Head of caudate nucleus (tissue), 42 donors: ENCODE measurements at places on chromosomes 7 and 10.
A peak's percentile ranks its signal among the peaks of the same experiment; 100 is the strongest.

- DNase-seq, result no peak
These were observed 63.0 kb downstream of the HOXA1 start for GRCh38 chr7:27032839-27033238.

DNA sequence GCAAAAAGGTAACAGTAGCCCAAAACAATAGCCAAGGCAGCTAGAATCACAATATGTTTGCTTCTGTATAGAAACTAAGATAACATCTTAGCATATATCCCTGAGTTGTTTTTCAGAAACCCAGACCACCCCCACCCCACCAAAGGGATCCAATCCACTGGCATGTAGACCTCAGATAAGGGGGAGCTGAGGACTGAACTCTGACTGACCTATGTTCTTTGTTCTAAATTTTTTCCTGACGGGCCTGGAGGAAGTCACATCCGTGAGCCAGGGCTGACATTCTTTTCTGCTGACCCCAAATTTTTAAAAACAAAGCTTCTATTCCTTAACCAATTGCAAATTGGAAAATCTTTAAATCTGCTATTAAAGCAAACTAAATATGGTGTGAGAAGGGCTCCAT, 493.9 kb upstream of the IGFBP3 start:
- DNase-seq, result no peak

GRCh38 chr10:79038841-79039201, 29.9 kb upstream of the ZMIZ1 start:
- no peak for DNase-seq

DNA sequence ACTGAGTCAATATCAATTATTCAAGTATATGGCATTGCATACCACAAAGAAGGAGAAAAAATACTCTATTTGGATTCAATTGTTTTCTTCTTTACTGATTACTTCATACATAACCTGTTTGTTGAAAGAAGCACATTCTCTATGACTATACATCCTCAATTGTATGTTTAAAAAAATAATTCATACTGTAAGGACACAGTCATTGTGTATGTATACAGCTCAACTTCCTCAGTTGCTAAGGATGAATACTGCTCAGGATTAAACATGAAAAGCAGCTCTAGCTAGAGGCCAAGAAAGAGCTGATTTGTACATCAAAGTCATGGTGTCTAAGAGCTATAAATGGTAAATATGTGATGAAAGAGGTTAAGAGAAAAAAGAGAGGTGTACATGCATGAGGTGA, 15.8 kb upstream of the BPGM start:
- no peak for DNase-seq

DNA sequence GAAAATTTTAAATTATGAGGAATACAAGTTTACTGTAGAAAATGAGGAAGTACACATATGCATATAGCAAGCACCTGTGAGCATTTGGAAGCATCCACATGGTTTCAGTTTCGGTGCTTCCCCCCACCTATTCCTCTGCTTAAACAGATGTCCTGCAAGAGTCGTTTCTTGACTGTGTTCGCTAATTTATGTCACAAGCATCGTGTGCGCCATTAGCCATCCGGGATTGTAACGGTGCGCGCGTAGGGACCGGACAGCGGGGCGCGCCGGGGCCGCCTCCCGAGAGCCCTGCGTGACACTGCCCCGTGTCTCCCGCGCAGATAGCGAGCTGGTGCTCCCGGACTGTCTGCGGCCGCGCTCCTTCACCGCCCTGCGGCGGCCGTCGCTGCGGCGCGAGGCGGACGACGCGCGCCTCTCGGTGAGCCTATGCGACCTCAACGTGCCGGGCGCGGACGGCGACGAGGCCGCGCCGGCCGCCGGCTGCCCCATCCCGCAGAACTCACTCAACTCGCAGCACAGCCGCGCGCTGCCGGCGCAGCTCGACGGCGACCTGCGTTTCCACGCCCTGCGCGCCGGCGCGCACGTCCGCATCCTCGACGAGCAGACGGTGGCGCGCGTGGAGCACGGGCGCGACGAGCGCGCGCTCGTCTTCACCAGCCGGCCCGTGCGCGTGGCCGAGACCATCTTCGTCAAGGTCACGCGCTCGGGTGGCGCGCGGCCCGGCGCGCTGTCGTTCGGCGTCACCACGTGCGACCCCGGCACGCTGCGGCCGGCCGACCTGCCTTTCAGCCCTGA, 90.9 kb downstream of the NEURL1 start:
- peak; percentile 51 for DNase-seq

DNA sequence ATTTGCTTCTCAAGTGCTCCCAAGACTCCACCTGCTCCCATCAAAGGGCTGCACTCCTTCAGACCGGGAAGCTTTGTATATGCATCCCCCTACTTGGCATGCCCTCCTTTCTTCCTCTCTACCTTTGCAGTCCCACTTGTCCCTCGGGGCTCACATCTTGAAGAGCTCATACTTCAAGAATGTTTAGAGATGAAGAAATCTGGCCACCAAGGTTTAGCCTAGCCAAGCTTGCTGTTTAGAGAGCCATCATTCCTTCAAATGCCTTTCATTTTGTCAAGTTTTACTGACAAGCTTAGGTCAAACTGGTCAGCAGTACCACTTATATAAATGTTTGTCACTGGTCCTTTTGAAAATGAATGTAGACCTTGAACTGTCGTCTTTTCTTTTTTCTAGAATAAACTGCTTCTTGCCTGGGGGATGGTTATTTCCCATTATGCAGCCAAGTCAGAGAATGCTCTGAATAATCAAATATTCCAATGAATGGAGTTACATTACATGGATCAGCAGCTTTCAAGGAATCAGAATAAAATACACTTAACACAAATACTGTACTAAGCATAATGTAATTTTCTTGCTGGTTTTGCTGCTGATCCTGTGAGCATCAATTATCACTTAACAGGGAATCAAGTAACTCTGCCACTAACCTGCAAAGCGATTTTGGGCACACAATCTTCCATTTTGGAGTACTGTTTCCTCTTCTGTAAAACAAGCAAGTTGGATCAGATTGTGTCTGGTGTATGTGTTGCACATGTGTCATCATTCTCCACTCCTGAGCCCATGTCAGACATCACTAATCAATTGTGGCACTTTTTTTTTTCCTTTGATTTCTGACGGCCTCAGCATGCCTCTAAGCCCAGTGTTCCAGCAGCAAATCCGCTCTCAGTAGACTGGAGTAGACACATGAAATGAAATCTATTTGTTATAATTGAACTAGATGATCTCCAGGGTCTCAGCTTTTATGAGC, 357.9 kb downstream of the PTEN start:
- no peak for DNase-seq

DNA sequence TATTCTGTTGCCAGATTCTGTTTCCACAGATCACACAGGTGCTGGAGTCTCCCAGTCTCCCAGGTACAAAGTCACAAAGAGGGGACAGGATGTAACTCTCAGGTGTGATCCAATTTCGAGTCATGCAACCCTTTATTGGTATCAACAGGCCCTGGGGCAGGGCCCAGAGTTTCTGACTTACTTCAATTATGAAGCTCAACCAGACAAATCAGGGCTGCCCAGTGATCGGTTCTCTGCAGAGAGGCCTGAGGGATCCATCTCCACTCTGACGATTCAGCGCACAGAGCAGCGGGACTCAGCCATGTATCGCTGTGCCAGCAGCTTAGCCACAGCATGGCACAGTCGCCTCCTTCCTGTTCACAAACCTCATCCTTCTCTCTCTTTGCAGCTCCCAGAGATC, 237.5 kb upstream of the PRSS1 start:
- no peak for DNase-seq

- DNase-seq, result no peak
These were observed 171.7 kb downstream of the LSM5 start for GRCh38 chr7:32318300-32319011.

DNA sequence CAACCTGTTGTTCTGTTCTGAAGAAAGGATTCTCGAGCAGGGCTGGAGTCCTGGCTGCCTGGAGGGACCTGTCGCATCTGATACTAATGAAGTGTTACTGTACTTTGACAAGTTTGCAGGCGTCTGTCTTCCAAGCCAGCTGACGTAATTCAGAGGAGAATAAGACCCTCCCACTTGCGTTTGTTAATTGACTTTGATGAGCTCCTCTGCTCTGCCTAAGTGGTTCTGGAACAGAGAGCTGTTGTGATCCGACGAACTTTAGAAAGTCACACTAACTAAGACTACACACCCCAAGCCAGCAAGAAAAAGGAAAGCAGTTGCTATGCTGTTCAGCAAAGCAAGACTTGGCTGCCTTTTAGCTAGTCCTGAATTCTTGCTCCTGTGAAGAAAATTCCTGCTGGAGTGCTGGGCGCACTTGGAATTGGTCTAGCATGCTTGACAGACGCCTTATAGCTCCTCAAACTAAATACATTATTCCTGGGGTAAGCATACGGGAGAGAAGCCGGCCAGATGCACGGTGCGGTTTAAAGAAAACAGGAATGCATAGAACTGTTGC, 200.3 kb downstream of the CACNB2 start:
- peak; percentile 7 for DNase-seq
